ENCODE measurements at places on chromosomes 7 and 10.

- DNase-seq = no peak
Observed at GRCh38 chr10:120990831-120991230, 139.7 kb downstream of the WDR11 start.

GRCh38 chr7:20140291-20141001 is 76.7 kb downstream of the MACC1 start:
- DNase-seq = no peak

- DNase-seq = no peak
Observed at GRCh38 chr10:61163403-61163802, 219.4 kb upstream of the RHOBTB1 start.

DNA sequence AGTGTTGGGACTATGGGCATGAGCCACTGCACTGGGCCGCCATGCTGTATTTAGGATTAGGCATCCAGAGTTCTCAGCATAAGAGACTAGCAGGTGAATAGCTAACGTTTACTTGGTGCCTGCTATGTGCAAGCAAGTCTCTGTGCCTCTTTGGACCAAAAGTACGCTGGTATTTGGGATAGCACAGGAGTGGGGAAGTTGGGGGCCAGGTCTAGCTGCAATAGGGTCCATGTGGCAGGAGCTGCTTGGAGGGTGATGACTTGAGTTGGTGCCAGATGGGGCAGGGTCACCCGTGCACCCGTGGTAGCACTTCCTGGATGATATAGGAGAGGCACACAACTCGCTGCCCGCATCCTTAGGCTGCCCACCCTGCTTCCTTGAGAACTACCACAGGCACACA is 22.4 kb downstream of the NACAD start:
- no peak for DNase-seq

GRCh38 chr10:71526653-71527052 is 129.9 kb downstream of the CDH23 start:
- DNase-seq = no peak

- DNase-seq = peak; percentile 18
Observed at GRCh38 chr7:91835826-91836368, 44.6 kb downstream of the MTERF1 start.

DNA sequence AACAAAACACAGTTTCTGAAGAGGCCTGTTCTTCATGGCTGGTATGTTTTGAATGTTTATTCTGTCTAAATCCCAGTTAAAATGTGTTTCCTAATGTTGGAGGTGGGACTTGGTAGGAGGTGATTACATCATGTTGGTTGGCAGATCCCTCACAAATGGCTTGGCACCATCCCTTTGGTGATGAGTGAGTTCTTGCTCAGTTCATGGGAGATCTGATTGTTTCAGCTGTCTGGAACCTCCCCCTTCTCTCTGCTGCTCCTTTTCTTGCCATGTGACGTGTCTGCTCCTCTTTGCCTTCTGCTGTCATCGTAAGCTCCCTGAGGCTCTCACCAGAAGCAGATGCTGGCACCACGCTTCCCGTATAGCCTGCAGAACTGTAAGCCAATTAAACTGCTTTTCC is 383.6 kb upstream of the TPK1 start:
- DNase-seq = no peak

- DNase-seq = no peak
Observed at GRCh38 chr7:155326385-155326784, 28.7 kb downstream of the INSIG1 start.

GRCh38 chr7:154968336-154969001 is 34.5 kb downstream of the PAXIP1 start:
- DNase-seq = no peak

GRCh38 chr10:121873236-121873635 is 54.6 kb downstream of the ATE1 start:
- peak; percentile 31 for DNase-seq

- DNase-seq = peak; percentile 46
Observed at GRCh38 chr10:68957654-68958053, 1.7 kb downstream of the DDX21 start.

GRCh38 chr10:32232378-32232777 is 114.6 kb downstream of the EPC1 start:
- DNase-seq = no peak

- DNase-seq = peak; percentile 67
Observed at GRCh38 chr7:40544871-40545303, 410.1 kb downstream of the SUGCT start.

GRCh38 chr7:19224951-19225350 is 79.7 kb upstream of the FERD3L start:
- DNase-seq = no peak

DNA sequence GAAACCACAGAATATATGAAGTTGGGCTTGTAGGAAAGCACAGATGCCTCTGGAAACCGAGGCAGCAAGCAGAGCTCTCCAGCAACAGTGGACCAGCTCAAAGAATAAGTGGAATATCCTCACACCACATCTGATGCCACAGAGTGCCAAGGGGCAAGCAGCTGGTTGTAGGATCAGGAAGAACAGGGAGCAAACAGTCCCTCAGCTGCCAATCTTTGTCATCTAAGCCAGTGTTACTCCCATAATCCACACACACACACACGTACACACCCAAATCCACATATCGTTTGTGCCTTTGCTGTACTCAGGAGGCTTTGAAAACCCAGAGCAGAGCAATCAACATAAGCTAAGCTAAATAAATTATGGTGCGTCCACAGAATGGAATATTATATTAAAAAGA is 20.7 kb upstream of the SEC24C start:
- DNase-seq = no peak

- peak; percentile 23 for DNase-seq
Observed at GRCh38 chr10:5196702-5197113, at the start of gene AKR1C4. Gene AKR1C4 (plus strand): TSS chr10:5196837. CDS start chr10:5196868, 31 bp downstream.

DNA sequence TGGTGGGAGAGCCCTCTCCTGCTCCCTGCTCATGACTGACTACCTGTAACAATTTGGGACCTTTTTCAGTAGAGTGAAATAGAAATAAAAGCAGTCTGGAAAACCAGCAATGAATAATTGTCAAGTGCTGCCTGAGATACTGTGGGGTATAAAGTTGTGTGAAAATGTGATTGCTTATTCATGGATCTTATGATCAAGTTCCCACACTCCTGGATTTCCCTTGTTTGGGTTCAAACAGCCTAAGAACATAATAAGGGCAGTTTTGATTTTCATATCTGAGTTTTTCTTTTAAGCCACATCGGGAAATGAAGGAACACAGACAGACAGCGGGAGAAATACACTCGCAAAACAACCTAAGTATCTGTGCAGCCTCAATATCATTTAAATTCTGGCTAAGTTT is 52.9 kb downstream of the CALD1 start:
- no peak for DNase-seq

DNA sequence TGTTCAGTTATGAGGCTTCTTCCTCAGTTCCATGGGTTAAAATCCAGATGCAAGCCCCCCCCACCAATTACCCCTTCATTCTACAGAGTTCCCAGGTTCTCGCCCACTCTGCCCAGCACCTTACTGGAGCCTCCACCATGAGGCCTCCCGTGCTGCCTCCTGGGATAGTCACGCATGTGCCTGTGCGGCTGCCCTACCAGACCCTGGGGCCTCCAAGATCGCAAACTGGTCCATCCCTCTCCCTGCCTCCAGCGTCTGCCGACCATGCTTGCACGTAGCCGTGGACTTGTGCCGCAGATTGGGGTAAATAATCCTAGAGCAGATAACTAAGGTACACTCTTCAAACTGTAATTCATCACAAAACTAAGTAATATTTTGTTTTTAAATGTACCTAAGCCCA is 611.2 kb downstream of the PTPRN2 start:
- no peak for DNase-seq

GRCh38 chr10:79153745-79154144 is 85.0 kb downstream of the ZMIZ1 start:
- DNase-seq = no peak

GRCh38 chr10:94320285-94320914 is 42.3 kb downstream of the NOC3L start:
- DNase-seq = peak; percentile 72

GRCh38 chr10:71671994-71672946 is 47.3 kb downstream of the C10orf105 start:
- no peak for DNase-seq

- DNase-seq = no peak
Observed at GRCh38 chr7:92917230-92917629, 80.9 kb upstream of the CDK6 start.

DNA sequence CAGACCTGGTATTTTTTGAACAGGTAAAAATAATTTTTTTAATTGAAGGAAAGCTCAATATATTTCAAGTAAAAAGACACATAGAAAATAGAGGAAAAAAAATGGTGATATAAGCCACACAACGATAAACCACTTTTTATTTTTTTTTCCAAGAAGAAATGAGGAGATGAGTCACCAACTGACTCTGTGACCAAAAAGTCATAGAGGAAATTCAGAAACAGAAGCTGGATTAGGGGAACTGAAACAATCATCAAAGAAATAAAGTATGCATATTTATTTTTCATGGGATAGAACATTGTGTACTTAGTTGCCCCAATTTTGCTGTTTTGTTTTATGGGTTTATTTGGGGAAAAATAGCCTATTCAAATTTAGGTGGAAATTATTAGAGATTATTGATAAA is 176.8 kb upstream of the AGR3 start:
- peak; percentile 43 for DNase-seq

DNA sequence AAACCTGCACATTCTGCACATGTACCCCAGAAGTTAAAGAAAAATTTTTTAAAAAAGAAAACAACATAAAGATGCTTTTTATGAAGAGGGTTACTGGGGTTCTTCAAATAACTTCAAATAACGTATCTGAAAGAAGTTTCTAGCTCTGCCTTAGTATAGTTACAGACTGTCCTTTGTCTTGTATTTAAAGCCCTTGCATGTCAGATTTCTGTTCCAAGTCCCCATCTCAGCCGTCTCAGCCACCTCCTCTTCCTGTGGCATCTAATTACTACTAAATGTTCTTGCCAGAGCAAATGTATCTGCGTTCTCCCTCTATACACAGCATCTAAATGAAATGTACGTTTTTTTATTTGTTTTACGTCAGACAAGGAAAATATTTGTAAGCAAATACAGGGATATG is 89.4 kb upstream of the AKR1E2 start:
- DNase-seq = no peak

GRCh38 chr7:99407872-99408378 is 472 bp downstream of the PDAP1 start:
- peak; percentile 86 for DNase-seq

DNA sequence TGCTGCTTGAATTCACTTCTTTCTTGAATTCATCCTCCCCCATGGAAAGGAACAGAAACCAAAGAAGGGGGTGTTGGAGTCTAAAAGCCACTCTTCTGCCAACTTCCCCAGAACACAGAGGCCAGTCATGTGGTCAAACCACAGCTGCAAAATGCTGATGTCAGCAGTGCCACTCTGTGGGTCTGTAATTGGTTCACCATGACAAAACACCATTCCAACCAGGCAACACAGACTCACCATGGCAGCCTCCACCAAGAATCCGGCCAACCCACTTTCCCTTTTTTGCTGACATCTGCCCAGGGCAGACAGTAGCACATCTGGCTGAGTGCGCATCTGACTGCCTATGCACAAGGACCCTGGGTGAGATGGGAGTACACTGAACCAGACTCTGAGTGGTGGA is 16.8 kb downstream of the OSBPL3 start:
- DNase-seq = peak; percentile 68

- DNase-seq = no peak
Observed at GRCh38 chr10:8288600-8288999, 234.1 kb downstream of the GATA3 start.

- DNase-seq = peak; percentile 32
Observed at GRCh38 chr10:14254368-14254767, 76.4 kb downstream of the FRMD4A start.

GRCh38 chr10:61989995-61990760 is 88.7 kb downstream of the ARID5B start:
- no peak for DNase-seq

- no peak for DNase-seq
Observed at GRCh38 chr10:112365451-112365850, 8.5 kb upstream of the ACSL5 start.

GRCh38 chr7:158863611-158864506 is 7.5 kb downstream of the DYNC2I1 start:
- peak; percentile 56 for DNase-seq

DNA sequence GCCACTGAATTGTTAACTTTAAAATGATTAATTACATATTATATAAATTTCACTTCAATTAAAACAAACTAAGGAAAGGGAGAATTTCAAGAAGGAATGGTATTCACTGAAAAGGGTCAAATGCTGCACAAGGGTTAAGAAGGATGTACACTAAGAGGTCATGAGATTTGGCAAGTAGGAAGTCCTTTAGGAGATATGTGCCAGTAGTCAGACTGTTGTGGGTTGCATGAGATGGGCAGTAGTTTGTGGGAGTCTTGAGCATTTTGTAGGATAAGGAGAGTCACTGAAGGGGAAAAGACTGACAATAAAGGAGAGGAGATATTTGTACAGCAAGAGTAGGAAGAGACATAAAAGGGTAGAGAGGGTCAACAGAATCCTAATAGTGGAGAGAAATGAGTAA is 12.4 kb upstream of the PTPN12 start:
- no peak for DNase-seq

DNA sequence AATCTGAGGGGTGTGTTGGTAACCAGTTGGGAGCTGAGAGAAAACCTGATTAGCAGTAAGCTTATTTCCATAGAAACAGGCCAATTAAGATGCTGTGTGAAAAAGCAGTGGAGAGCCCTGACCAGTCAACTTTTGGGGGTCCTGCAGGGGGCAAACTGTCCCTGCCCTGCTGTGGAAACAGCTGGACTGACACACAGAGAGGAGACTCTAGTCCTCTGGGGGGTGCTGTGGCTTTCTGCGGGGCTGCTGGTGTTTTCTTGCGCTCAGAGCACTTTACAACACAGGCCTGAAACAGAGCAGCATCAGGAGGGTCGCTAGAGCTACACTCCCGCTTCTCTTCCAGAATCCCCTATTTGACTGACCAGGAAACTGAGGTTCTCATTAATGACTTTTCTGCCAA is 546.9 kb upstream of the GALNT17 start:
- no peak for DNase-seq

GRCh38 chr7:91398341-91398740 is 134.1 kb downstream of the FZD1 start:
- no peak for DNase-seq

GRCh38 chr10:8063128-8063908 is 8.8 kb downstream of the GATA3 start:
- no peak for DNase-seq

- DNase-seq = no peak
Observed at GRCh38 chr7:48078470-48078869, 10.6 kb upstream of the UPP1 start.

- no peak for DNase-seq
Observed at GRCh38 chr7:16063221-16063620, 358.1 kb downstream of the CRPPA start.

Measured in fibroblast of the aortic adventitia (primary cell).